COLO829 (cell line): ENCODE measurements at places on chromosomes 12 and 14.

DNA sequence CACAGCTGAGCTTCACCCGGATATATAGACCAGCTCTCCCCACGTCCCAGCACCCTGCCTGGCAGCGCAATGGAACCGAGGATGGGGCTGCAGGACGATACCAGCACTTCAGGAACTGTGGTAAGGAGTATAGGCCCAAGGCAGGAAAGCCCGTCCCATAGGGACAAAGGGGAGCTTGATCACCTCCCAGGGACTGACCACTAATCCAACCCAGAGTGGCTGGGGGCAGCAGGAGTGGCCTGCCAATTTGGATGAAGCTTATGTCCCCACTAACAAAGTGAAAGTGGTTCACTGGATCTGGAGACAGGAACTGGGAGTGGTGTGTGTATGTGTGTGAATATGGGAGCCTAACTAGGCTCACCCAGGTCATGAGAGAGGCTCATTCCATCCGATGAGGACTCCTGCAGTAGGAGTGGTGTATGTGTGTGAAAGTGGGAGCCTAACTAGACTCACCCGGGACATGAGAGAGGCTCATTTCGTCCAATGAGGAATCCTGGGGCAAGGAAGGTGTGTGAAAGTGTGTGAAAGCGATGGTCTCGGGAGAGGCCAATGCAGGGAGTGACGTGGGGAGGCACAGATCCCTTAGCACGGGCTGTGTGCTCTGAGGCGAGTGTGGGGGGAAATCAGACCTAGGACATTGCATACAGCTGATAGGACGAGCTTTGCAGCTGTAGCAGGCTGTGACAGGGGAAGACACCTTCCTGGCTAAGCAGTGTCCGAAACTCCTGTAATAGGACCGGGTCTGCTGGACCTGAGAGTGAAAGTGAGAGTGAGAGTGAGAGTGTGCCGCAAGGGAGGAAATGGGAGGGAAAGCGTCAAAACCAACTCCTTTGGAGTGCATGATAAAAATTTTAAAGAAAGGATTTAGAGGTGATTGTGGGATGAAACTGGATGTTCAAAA lies 25.7 kb downstream of the KLRK1 start:
- peak; percentile 46 for DNase-seq

GRCh38 chr14:25180221-25180620 lies 130.3 kb upstream of the STXBP6 start:
- DNase-seq, result no peak

DNA sequence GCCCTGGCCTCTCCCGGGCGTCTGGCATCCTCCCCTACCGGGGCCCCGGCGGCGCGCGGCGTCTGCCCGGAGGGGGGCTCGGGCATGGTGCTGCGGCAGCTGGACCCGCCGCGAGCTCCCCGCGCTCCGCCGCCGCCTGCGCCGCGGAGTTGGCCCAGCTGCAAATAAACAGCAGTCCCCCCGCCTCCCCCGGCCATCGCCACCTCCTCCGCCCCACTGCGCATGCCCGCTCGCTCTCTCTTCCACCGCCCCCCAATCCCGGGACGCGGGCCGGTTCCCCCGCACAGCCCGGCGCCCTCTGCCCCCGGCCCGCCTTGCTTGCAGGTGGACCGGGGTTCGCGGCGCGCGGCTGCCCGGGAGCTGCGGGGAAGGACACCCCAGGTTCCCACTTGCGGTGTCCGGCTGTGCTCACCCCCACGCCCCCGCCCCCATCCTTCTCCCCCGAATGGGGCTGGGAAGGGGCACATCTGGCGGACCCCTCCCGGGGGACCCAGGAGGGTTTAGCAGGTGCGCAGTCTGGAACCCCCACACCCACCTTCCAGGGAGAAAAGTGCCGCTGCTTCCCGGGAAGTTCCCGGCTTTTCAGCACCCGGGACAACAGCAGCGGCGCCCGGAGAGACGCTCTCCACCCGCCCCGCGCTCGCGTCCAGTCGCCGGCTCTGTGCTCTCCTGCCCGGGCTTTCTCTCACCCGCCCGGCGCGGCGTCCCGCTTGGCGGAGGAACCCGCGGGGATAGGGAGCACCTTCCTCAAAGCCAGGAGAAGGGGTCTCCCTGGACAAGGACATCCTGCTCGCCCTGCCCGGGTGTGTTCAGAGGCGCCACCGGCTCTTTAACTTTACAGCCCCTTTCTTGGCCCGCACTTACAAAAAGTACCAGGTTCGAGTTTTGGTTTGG lies at the start of gene TMTC1:
Gene TMTC1, minus strand, starts transcription at position 170 of the 894 bp plus-strand sequence. CDS start 191 bp downstream, outside the sequence.
- DNase-seq, result peak; percentile 37

- no peak for DNase-seq
Observed at GRCh38 chr12:3632256-3632655, 120.7 kb downstream of the CRACR2A start.

DNA sequence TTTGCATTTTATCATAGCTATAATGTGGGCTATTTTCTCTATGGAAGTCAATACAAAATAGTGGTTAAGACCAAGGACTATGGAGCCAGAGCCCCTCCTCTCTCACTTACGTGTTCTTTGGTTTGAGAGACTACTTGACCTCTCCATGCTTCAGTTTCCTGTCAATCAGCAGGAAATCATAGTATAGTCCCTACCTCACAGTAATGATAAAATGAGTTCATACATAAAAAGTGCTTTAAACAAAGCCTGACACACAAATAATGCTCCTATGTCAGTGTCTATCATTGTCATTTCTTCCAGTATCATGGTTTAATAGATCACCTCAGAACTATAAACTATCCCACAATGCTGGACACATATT lies 90.4 kb downstream of the MED13L start:
- no peak for DNase-seq

GRCh38 chr14:37594238-37594970 lies 645 bp downstream of the FOXA1 start:
- peak; percentile 48 for DNase-seq

DNA sequence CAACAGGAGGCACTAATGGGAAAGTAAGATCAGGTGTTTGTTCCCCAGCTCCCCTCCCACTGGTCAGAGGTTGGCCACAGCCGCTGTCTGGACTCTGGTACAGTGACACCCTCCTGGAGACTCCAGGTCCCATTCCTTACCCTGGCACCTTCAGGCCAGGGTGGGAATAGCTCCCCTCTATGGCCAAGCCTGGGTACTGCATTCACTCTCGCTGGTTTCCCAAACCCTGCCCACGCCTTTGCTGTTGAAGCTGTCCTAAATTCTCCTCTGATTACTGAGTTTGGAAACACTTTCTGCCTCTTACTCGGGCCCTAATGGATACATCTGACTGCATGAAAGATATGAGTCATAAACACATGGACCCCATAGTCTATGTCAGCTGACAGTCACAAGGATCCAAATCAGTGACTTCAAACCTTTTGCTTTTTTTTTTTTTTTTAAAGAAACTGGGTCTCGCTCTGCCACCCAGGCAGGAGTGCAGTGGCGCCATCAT lies 17.9 kb downstream of the HRK start:
- DNase-seq, result peak; percentile 80

DNA sequence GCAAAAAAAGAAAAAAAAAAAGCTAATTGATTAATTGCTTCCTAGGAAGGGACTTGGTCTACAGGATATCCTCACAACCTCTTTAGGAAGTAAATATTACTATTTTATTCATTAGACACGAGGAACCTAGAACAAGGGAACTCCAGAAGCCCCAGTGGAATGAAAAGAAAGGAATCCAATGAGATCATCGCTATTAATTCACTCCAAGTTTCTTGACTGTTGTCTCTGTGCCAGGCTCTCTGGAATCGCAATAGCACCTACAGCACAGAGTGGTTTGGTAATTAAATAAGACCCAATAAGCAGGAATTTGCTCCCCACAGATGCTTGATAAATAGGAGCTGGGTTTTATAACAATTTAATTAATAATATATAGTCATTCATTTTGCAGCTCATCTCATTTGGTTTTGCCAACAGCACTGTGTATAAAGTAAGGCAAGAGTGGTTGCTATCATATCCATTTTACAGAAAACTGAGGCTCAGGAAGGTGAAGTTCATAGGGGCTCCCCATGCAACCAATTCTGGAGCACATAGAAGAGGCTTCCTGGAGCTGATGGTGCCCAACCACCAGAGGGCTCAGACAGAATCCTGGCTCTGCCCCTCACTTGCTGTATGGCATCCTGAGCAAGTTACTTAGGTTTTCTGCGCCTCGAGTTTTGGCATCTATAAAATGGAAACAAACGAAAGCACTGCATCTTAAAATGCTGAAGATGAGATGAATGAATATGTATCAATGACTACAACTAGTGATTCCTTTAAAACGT lies 420.2 kb downstream of the MED13L start:
- DNase-seq, result no peak
